ENCODE measurements at places on chromosomes 5 and 9. TPM values are rescaled to one million over a fixed set of nuclear protein-coding genes. Genes with fewer than 3 reads are reported as not detected.
A peak's percentile ranks its signal among the peaks of the same experiment; 100 is the strongest.

Gene C9orf50
- not detected for total RNA-seq

Gene ANKDD1B
- total RNA-seq = 0.40 TPM

Gene CLIC3
- not detected for total RNA-seq

Gene DAPK1
- total RNA-seq = 3.6 TPM

DNA sequence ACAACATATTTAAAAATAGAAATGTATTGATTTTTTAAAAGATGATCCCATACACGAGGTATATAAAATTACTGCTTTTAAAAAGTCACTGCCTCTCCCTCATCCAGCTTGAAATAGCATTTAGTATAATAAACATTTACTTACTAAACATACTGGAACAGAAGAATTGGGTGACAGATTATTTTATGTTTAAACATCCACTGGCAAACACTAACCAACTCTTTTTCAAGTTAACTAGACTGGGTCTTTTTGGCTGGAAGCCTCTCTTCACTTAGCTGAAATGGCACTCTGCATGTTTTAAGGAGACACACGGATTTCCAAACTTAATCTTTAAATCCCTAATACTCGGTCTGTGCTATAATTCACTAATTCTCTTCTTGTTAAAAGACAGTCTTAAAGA is 19.0 kb downstream of the CTXN3 start:
- no peak overlapping the region for H3K4me3 ChIP-seq
- H3K4me1 ChIP-seq = no peaks in the 10 kb centered on the region
- no peak for DNase-seq

- H3K36me3 ChIP-seq = no peaks in the 10 kb centered on the region
- H3K4me3 ChIP-seq = no peak overlapping the region
- peaks cover under 1% of the 10 kb centered on the region for H3K4me1 ChIP-seq
- H3K27me3 ChIP-seq = no peaks in the 10 kb centered on the region
- no peak for DNase-seq
- no peak overlapping the region for H3K27ac ChIP-seq
Observed at GRCh38 chr5:180140571-180140970, 68.4 kb downstream of the RASGEF1C start.

DNA sequence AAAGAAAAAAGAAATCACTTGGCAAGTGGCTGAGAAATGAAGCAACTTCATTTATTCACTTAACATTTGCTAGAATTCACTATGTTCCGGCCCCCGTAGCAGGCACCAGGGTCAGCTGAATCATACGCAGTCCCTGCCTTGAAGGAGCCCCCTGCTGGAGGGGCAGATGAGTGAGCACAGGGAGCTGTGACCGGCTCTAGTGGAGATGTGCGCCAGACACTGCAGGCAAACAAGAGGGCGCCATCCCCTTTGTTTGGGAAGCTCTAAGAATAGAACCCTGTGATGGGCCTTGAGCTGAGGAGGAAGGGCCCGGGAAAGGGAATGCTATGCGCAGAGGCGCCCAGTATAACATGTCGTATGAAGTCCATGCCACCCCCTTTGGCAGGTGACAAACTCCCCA is 20.2 kb upstream of the RPL26L1 start:
- H3K4me3 ChIP-seq = no peak overlapping the region
- no peaks in the 10 kb centered on the region for H3K27me3 ChIP-seq
- H3K4me1 ChIP-seq = no peaks in the 10 kb centered on the region

DNA sequence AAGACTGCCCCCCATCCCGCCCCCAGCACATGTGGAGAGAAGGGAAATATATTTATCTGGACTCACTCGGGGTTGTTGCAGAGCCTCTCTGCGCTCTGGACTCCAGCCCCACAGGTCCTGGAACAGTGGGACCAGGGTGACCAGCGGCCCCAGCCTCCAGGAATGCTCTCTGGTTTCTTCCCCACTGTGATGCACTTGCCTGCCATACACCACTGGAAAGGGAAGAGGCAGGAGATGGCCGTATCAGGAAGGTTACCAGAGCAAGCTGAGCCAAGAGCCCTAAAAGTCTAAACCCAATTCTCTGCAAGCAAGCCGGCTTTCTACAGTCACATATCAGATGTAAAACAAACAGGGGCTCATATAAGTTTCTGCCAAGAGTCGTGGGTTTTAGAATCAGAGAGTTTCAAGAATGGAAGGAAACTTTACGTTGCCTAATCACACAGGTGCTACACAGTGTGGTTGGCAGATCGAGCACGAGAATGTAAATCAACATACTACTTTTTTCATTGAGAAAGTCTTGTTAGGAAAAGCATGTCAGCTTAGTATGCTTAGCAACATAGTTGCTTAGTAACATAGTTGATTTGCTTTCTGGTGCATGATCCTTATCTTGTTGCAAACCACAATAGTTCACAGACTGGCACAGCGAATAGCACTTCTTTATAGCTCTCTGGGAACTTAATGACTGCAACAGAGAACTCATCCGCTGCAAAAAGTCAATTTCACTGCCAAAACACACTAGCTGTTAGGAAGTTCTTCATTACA is 201.2 kb downstream of the TARS1 start:
- no peak overlapping the region for H3K4me3 ChIP-seq
- no peaks in the 10 kb centered on the region for H3K27me3 ChIP-seq
- H3K36me3 ChIP-seq = no peaks in the 10 kb centered on the region
- no peak overlapping the region for H3K27ac ChIP-seq
- DNase-seq = no peak

DNA sequence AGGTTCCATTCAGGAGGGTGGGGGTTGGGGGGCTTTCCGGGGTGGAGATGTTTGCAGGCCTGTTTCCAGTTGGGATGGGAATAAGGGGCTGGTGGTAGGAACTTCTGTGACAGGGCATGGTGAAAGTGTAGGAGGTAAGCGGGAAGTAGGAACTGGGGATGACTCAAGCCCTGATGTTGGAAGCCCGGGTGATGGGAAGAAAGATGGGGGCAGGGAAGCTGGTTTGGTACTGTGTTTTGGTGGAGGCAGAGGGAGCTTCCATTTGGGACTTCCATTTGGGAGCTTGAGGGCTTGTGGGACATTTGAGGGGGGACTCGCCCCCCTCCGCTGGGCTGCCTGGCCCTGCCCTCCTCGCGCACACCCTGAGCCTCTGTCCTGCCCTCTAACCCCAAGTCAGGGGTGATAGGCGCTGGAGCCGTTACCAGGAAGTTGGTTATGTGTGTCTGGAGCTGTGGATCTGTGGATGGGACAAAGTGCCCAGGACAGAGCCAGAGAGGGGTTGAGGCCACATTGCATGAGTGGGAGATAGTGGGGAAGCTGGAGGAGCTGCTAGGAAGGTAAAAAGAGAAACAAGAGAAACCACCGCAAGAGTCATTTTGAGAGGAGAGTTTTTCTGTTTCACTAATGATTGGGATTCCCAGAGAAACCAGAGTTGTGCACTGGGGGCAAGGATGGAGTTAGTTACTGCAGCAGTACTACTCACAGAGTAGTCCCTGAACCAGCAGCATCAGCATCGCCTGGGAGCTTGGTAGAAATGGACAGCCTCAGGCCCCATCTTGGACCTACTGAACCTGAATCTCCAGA is 6.6 kb downstream of the RGS14 start:
- H3K36me3 ChIP-seq = peaks cover 29% of the 10 kb centered on the region
- H3K4me1 ChIP-seq = peaks cover 58% of the 10 kb centered on the region
- H3K4me3 ChIP-seq = peak overlapping the region; percentile 81
- peak overlapping the region; percentile 60 for H3K27ac ChIP-seq

DNA sequence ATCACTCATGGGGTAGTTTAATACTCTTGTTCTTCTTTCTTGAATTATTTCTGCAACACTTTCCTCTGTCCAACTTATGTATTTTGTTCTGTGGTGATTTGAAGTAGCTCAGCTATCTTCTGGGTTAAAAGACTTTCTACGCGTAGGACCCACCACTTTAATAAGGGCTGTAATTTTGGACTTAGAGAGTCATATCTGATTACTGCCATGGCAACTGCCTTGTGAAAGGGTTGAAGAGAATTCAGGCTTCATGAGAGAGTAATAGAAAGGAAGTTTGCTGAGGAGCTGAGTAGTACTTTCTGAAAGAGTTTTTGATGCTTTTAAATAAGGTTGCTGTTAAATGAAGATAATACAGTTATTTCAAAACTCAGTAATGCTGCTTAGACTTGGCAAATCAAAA is 89.5 kb downstream of the TLE4 start:
- no peak overlapping the region for H3K27ac ChIP-seq
- H3K36me3 ChIP-seq = peaks cover 3% of the 10 kb centered on the region
- H3K4me3 ChIP-seq = no peak overlapping the region
- no peak for DNase-seq

DNA sequence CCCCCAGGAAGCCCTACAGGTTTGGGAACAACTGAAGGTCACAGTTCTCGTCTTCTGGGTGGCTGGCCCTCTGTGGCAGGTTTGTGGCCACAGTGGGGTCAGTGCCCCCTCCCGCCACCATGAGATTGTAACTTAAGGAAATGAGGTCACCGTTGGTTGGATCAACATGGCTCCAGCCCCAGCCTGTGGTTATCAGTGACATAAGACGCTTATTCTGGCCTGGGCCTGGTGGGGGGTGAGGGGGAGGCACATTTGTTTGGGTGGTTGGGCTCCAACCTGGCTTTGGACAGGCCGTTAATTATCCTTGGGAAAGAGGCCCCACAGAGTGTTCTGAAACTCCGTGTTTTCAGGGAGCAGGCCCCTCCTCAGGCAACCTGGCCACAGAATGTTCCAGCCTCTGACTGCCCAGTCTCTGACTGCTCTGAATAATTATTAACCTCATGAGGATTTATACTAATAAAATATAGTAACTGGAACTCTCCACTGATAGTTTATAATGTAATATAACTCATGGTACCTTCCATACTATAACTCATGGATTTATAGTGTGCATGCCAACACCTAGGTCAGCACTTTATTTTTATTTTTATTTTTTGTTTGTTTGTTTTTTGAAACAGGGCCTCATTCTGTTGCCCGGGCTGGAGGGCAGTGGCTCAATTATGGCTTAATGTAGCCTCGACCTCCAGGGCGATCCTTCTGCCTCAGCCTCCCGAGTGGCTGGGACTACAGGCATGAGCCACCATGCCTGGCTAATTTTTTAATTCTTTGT is 58.0 kb upstream of the RPL26L1 start:
- no peaks in the 10 kb centered on the region for H3K27me3 ChIP-seq
- H3K36me3 ChIP-seq = peaks cover 6% of the 10 kb centered on the region
- peaks cover 13% of the 10 kb centered on the region for H3K4me1 ChIP-seq
- no peak for DNase-seq
- H3K27ac ChIP-seq = no peak overlapping the region

GRCh38 chr9:123096987-123097386 is 63.5 kb downstream of the GPR21 start:
- H3K4me3 ChIP-seq = no peak overlapping the region
- peaks cover 41% of the 10 kb centered on the region for H3K36me3 ChIP-seq
- DNase-seq = no peak
- H3K27ac ChIP-seq = peak overlapping the region; percentile 48
- no peaks in the 10 kb centered on the region for H3K27me3 ChIP-seq

- DNase-seq = no peak
- H3K4me3 ChIP-seq = no peak overlapping the region
- no peak overlapping the region for H3K27ac ChIP-seq
- no peaks in the 10 kb centered on the region for H3K36me3 ChIP-seq
- H3K4me1 ChIP-seq = no peaks in the 10 kb centered on the region
- peaks cover 9% of the 10 kb centered on the region for H3K27me3 ChIP-seq
Observed at GRCh38 chr9:86471171-86471815, 117.1 kb upstream of the TUT7 start.

- H3K36me3 ChIP-seq = no peaks in the 10 kb centered on the region
- H3K27me3 ChIP-seq = peaks cover 19% of the 10 kb centered on the region
- no peak for DNase-seq
- no peak overlapping the region for H3K27ac ChIP-seq
- no peak overlapping the region for H3K4me3 ChIP-seq
Observed at GRCh38 chr5:175056831-175057230, 332.4 kb downstream of the MSX2 start.

DNA sequence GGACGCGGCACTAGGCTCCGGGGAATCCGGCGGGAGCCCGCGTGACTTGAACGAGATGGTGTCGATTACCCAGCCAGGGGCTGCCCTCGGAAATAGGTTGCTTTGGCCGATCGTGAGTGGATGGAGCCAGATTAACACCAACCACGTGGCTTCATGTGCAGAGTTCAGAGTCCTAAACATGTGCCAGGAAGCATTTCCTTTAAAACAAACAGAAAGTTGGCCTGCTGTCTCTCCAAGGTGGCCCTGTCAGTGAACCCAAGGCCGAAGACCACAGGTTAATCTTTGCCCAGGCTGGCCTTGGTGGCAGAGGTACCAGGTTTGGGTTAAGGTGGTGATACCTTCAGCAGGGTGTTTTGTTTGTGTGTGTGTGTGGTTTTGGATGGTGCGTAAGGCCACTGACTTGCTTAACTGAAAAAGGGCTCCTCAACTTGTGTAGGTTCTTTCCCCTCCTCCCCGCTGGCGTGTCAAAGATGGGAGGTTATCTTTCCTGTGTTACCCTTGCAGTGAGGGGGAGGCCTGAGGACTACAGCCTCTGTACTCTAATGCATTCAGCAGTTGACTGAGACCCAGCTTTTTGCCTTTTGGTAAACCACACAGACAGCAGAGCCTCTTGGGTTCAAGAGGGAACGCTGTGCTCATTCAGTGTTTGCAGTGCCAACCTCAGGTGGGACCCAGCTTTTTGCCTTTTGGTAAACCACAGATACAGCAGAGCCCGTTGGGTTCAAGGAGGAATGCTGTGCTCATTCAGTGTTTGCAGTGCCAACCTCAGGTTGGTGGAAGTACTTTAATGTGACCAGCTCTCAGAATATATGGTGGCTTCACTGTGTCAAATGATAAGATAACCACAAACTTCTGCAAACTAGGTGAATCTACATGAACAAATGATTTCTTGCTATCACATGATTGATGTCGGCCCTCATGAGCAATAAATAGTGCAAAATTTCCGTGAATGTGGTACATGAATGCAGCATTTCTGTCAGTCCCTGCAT is 1.4 kb downstream of the IQGAP2 start:
- H3K4me1 ChIP-seq = peaks cover 56% of the 10 kb centered on the region
- peak; percentile 91 for DNase-seq

DNA sequence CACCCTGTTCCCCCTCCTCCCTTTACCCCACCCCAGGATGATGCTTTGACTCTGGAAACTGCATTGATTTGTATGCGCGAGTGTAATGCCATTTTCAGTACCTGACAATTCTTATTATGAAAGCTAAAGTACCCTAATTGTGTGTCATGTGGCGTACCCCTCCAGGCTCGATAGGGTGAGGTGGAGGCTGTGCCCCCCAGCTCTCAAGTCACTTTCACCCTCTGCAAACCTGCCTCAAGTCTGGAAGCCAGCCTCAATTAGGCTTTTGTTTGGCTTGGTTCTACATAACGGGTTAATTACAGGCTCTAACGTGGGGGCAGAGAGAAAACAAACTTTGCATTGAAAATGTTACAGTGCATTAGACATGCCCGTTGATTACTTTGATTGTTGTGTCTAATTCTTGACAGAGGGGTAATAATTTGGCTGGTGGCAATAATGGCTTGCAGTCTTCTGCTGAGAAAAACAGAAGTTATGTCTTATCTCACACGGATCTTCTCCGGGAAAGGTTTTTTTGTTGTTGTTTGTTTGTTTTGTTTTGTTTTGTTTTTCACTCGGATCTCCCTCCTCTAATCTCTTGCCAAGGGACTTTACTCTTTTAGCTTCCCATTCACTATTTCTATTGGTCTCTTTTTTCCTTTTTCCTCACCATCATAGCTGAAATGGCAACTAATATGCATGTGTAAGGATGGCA is 12.6 kb downstream of the ISL1 start:
- no peaks in the 10 kb centered on the region for H3K4me1 ChIP-seq
- H3K27ac ChIP-seq = peak overlapping the region; percentile 17
- H3K27me3 ChIP-seq = peaks cover 71% of the 10 kb centered on the region
- DNase-seq = no peak
- no peak overlapping the region for H3K4me3 ChIP-seq
